ENCODE measurements at places on chromosomes 2 and 18.
A peak's percentile ranks its signal among the peaks of the same experiment; 100 is the strongest.

- no peak for DNase-seq
Measured at GRCh38 chr2:6067806-6068205, 375.6 kb downstream of the SOX11 start.

GRCh38 chr2:185857691-185858090 lies 119.1 kb downstream of the FSIP2 start:
- DNase-seq: no peak

GRCh38 chr18:78765637-78766281 lies 213.9 kb upstream of the SALL3 start:
- DNase-seq: no peak

DNA sequence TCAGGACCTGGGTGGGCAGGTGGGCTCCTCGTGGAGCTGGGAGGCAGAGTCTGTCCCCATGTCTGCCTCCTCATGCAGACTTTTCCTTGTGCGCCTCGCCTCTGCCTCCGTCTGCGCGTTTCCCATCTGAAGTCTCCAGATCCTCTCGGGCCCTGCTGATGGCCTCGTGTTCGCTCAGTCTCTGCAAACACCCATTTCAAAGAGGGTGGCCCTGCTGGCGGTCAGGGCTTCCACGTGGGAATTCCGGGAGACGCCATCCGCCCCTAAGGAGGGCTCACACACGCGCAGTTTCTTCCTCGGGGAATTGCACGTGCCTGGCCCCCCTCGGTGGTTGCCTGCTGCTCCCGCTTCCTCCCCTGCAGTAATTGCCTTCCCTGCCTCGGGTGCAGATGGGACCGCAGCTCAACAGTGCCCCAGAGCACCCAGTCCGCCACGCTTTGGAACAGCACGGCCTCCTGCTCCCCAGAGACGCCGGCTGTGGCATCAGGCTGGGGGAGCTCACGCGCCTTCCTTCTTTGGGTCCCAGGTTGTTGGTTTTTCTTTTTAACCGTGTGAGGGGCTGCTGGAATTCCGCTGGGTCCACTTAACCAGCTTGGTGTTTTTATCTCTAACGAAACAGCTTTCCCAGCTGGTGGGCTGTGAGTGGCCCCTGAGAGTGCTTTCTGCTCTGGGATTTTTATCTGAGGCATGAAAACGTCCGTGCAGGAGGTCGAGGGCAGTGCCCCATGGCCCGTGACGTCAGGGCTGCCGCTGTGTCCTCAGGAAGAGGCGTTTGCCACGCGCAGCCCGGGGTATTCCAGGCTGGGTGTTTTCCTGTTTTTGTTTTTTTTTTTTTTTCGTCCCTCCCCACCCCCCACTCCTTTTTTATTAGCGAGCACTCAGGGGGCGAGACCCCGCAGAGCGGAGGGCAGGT lies 16.1 kb downstream of the NFATC1 start:
- DNase-seq: no peak

GRCh38 chr2:158567208-158567607 lies 110.5 kb downstream of the PKP4 start:
- no peak for DNase-seq

DNA sequence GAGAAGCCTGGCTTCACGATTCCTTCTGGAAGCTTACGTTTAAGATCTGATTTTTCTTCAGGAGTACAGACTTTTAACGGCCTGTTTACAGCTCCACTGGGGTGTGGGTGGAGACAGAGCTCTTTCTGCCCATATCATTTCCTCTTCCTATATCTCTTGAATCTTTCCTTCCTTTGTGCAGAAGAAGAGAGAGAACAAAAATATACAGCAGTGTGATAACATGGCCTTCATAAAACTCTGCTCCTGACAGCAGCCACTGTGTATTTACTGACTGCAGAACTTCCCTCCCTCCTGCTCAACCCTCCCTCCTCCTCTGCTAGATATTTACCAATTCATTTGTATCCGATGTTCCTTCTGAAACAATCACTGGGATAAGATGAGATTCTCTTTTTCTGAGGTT lies 34.1 kb upstream of the REEP1 start:
- DNase-seq: no peak

DNA sequence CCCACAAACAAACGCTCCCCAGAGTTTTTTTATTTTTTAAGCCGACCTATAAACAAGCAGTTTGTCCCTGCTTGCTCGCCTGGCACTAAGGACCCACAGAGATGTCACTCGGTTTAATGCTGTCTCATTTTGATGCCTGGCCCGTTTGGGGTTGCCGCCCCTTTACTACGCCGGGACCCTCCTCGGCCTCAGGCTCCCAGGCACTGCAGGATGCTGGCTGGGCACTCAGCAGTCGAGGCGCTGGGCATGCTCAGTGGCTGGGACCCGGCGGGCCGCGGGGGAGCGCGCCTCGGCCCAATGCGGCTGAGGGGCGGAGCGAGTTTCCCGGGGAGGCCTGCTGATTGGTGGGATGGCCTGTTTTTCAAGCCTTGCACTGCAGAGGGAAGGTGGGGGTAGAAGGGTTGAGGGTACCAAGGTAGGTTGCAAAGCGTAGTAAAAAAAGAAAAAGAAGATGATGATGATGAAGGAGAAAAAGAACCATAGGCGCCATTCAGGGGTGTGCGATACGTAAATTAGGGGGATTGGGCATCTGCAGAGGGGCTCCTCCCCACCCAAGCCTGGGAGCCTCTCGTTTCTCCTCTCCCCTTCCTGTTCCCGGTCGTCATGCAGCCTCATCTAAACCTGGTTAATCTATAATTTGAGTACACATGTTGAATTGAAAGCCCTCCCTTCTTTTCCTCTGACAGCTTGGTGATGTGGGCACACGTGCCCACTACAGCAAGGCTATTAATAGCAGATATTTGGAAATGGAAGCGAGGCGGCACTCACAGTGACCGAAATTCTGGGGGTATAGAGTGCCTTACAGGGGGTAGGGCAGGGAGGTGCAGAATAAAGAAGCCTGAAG lies 1.5 kb upstream of the IRS1 start:
- DNase-seq: peak; percentile 77

- no peak for DNase-seq
Measured at GRCh38 chr2:128375454-128375853, 56.8 kb upstream of the HS6ST1 start.
